ENCODE measurements at places on chromosomes 3 and 15.
A peak's percentile ranks its signal among the peaks of the same experiment; 100 is the strongest.

DNA sequence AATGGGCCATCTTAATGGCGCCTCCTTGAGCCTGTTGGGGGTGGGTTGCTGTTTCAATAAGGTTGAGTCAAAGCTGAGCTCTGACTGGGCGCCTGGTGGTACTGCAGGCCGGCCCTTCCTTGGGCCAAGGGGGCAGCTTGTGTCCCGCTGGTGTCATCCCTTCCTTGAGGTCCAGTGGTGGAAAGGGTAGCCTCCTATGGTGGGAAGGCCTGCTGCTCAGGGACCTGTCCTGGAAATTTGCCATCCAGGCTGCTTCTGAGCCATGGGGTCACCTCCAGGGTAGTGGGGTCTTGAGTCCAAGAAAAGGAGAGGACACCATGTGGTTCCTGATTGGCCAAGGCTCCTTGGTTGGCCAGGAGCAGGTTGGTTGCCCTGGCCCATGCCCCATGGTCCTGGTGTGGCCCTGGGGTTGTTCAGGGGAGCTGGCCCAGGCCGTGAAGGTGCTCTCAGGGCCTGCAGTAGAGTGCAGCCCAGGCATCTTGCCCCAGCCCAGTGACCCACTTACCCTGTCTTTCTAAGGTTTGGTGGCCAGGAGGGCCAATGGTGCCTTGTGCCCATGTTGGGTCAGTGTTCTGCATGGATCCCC, 188.7 kb downstream of the UBE3A start:
- DNase-seq: no peak

GRCh38 chr15:81789403-81789802, 256.4 kb downstream of the MEX3B start:
- no peak for DNase-seq

- no peak for DNase-seq
These were observed 327.3 kb upstream of the SATB1 start for GRCh38 chr3:18752273-18752934.

DNA sequence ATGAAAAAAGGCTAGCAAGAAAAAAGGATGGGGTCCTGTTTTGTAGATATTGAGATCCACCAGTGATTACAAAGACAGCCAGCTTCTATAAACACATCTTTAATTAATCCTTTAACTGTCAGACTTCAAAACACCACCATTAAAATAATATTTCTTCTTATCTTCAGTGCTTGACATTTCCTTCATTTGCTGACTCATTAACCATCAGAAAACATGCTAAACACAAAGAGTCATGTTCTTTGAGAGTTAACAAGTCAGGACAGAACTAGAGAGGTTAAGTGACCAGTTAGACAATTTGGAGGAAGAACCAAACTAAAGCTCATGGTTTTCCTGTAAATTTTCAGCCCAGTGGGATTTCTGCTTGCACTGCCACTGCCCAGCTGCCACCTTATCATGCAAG, 111.4 kb downstream of the MEIS2 start:
- no peak for DNase-seq

GRCh38 chr3:23495507-23495906, 292.4 kb downstream of the UBE2E2 start:
- DNase-seq: no peak

DNA sequence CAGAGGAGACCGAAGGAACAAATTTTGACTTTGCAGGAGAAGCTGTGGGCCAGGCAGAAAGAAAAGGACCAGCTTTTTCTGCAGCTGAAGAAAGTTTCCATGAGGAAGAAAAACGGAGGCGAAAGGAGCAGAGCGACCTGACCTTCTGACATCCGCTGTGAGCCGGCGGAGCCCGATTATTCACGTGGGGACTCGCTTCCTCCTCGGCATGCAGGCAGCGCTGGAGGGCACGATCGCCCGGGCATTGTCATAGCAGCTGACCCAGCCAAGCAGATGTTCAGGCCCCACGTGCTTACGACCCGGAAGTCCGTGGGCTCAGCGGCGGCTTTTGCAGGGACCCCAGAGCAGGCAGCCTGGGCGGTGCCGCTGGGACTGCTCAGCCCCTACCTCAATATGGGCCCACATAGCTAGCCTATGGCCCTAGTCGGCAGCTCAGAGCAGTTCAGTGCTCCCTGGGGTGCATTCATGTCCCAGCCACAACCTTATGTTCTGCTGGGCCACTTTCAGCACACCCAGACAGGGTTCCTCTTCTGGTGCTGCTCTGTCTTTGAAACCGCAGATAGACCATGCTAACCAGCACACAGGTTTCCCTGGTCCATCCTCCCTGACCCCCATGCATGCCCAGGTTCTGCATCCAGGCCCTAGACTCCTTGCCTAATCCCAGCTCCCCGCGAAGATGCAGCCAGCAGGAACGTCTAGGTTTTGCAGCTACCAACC, 10.5 kb upstream of the EIF4A2 start:
- DNase-seq: peak; percentile 80
